ENCODE measurements at places on chromosomes 2 and 18.

DNA sequence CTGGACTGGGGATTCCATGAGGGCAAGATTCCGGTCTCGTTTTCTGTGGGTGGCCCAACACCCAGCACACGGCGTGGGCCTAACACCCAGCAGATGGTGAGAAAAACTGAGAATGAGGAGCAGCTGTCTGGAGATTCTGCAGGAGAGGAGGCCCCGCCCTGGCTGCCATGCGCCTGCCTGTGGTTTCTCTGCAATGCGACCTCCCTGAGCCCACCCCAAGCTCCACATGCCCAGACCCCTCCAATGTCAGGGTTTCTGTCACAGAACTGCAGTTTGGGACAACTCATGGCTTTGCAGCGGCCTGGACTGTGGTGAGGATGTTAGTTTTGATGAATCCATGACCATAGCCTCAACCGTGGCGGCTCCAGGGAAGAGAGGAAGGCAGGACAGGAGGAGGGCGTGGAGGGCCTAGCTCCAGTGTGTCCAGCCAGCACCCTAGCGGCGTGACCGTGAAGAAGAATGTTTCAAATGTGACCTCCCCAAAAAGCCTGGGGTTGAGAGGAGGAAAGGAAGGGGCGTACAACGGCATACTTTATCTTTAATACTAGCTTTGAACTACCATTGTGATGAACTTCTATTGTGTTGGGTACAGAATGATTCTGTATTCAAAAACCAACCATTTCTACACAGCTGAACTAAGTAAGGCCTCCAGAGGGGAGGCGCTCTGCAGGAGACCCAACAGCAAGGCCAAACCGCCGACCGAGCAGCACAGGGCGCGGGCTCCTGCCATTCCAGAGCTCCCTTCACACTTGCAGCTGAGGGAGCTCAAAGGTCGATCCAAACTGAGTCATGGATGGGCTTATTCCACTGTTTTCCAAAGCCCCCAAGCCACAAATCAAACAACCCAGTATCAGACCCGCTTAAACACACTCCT lies 3.4 kb downstream of the PXDN start:
- no peak for DNase-seq

DNA sequence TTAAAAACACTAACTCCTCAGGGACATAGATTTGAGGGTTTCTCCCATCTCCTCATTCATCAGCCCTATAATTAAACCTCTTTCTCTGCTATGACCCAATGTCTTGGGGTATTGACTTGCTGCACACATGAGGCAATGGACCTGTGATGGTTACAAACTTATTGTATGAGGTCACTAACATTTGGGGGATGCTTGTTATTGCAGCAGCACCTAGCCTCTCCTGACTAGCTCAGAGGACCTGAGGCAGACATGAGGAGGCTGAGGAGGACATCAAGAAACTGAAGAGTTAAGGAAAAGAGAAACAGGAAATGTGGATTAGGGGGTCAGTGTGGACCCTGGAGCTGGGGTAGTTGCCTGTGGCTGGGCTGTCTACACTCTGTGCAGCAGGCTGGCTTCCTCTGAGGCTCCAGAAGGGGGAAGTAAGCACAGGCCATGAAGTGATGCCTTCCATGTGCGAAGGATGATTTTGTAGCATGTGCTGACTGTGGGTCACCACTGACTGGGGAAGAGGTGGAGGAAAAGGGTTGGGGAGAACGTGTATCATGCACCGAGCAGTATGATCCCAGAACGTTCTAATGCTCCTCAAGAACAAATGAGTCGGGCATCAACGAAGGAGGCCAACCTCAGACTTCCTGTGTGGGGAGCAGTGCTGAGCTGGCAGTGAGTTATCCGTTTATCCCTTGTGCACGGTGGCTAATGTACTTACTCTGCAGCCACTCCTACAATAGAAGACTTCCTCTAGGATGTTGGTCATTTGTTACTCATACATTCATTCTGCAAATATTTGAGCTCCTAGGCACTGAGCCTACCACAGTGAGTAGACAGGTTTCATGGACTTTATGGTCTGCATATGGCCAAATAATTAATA lies 42.1 kb upstream of the RFX8 start:
- peak; percentile 76 for DNase-seq

GRCh38 chr2:121196132-121196848 lies 88.7 kb downstream of the TFCP2L1 start:
- no peak for DNase-seq

GRCh38 chr2:44016282-44016681 lies 20.5 kb upstream of the LRPPRC start:
- DNase-seq, result no peak
